ENCODE measurements at places on chromosomes 2 and 18.

GRCh38 chr2:58919316-58919715 is 678.2 kb upstream of the FANCL start:
- DNase-seq = no peak

GRCh38 chr2:168171059-168171762 is 76.2 kb downstream of the STK39 start:
- no peak for DNase-seq

- no peak for DNase-seq
These were observed 33.3 kb upstream of the KLF11 start for GRCh38 chr2:10009811-10010781.

- no peak for DNase-seq
These were observed 104.8 kb downstream of the COLEC12 start for GRCh38 chr18:395456-396250.

GRCh38 chr2:239717706-239718105 is 307.4 kb downstream of the NDUFA10 start:
- DNase-seq = no peak

DNA sequence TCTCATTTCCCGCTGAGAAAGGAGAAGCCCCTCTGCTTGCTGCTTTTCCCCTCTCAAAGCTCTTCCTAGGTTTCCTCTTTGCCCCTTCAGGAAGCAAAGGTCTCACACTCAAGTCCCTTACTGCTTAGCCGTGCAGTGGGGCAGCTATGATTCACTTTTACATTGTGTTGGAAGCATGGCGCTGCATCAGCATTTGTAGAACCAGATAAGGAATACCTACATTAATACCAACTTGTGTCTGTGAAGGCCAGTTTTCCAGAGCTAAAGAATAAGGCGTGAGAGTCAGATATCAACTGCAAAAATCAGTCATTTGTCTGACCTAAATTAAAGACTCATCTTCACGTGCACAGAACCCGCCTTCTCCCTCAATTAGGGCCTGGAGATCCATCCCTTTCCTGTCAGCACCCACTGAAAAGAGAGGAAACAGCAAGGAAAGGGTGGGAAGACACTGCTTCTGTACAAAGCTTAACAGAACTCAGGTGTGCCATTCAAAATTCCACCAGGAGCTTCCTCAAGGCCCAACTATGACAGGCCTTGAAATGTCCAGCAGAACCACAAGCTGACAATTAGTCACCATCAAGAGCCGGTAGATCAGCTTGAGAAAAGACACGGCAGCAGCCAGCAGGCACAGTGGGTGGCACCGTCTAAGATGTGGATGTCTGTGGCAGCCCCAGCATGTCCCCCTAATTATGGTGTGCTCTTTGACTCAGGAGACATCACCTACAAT is 16.1 kb upstream of the XDH start:
- DNase-seq = no peak

Measured in T-cell (primary cell).